ENCODE measurements at places on chromosomes 2 and 18.

DNA sequence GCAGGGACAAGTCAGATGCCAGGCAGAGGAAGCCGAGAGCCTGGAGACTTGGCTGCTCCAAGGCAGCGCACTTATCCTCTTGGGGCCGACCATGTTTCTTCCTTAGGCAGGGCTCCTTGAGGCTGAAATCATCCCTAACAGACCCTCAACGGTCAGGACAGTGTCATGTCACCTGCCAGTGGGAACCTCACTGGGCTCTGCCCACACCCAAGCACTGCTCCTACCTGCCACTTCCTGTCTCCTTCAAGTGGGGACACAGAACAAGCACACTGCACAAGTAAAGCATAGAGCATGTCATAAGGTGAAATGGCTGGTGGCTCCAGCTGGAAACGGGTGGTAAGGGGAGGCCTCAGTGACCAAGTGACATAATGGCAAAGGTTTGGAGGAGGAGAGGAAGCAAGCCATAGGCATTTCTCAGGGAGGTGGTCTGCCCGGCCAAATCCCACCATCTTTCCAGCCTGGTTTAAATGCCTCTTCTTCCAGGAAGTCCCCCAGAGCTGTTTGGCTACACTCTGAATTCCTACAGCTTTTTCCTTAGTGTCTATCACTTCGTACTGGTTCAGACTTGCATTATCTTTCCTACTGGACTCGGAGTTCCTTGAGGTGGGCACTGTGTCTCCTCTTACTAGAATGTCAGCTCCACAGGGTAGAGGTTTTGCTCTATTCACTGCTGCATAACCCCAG lies 7.3 kb upstream of the ATOH8 start:
- no peak for DNase-seq

DNA sequence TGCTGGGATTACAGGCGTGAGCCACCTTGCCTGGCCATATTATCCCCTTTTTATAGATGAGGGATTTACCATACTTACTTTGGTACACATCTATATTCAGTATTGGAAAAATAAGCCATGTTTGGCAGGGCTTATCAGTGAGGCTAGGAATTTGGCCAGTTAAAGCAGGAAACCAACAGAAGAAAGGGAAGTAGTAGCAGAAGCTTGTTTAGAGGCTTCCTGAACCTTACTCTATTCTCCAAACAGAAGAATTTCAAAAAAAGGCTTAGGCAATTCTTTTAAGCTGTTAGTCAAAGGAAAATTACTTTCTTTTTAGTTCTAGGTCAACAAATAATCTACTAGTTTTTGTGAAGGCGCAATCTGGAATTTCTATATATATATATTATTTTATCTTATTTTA lies 3.2 kb upstream of the GLS start:
- DNase-seq, result no peak

DNA sequence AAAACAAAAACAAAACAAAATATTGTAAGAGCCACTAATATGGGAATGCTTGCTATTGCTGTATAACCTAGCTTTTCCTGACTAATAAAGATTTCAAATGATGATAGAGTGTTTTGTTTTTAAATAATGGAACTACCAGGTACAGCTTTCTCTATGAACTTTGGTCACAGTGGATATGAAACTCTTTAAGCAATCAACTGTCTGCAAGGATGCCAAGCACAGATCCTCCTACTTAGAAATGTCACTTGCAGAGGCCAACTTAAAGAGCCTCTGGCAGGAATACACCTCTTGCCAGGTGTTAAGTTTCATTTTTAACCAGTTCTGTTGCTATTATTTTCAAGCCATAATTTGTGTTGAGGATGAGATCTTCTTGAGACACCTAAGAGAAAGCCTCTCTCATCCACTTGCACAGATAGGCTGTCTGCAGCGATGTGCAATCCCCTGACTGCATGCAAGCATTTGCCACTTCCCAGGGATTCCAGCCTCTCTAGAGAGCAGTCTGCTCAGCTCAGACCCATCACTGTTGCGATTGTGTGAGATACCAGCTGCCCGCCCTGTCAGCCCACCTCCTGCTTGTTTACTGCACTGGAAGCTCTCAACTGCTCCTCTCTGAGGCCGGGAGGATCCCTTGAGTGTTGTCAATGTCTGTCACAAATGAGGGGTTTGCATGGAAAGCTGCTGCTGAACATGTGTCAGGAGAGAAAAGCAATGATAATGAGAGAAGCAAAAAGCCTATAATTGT lies 86.1 kb upstream of the SCG2 start:
- peak; percentile 17 for DNase-seq

- no peak for DNase-seq
Measured at GRCh38 chr2:121078899-121079298, 206.1 kb downstream of the TFCP2L1 start.

GRCh38 chr2:228657807-228658402 lies 476.4 kb upstream of the SPHKAP start:
- DNase-seq, result peak; percentile 16

Data from NCI-H187 treated with DMSO at 0.1 percent for 48 hours (cell line).